EL (cell line): ENCODE measurements at places on chromosomes 11 and 22.

DNA sequence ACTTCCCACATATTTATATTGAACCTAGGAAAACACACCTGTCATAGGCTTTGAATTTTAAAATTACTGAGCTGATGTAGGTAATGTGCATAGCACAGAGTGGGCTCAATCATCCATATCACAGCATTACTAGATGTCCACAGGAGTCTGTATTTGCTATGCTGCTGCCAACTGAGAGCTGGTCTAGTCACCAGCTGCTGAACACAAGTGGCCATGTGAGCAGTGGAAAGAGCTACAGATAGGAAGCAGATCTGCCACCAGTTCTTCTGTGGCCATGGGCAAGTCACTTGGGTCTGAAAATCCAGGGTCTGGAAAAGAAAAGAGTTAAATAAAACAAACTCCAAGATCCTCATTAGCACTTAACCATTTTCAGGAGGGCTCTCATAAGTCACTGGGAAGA, 91.8 kb downstream of the APIP start:
- DNase-seq = no peak

DNA sequence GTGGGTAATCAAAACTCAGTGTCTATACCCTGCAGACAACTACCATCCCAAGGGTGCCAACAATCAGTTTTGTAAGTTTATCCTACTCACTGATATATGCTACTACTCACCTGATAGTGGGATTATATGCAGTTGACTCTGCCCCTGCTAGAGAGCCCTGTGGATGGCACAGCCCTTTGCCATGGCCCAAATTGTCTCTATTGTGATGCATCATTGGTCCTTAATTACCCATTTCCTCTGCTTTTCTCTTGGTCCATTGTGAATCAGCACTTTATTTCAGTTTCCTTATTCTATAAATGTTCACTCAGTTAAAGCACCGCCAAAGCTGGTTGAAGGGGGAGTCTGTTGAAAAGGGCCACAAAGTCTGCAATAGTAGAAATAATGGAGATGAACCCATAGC, 42.3 kb downstream of the PLAAT5 start:
- DNase-seq = no peak

DNA sequence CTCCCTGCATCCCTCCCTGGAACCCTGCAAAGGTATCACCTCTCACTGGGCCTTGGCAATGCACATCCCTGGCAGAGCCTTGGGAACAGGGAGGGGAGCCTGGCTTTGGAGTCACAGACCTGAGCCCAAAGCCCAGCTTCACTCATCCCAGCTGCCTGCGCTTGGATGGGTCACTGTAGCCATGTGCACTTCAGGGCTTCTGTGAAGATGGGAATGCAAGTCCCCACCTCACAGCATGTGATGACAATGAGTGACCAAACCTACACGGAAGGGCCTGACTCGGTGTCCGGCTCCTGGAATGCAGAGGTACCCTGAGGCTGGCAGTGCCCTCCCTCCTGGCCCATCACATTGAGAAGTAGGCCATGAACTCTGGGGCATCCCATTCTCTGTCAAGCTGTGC, 22.8 kb upstream of the BAIAP2L2 start:
- DNase-seq = no peak

- no peak for DNase-seq
Measured at GRCh38 chr22:28917747-28918549, 34.6 kb downstream of the ZNRF3 start.

DNA sequence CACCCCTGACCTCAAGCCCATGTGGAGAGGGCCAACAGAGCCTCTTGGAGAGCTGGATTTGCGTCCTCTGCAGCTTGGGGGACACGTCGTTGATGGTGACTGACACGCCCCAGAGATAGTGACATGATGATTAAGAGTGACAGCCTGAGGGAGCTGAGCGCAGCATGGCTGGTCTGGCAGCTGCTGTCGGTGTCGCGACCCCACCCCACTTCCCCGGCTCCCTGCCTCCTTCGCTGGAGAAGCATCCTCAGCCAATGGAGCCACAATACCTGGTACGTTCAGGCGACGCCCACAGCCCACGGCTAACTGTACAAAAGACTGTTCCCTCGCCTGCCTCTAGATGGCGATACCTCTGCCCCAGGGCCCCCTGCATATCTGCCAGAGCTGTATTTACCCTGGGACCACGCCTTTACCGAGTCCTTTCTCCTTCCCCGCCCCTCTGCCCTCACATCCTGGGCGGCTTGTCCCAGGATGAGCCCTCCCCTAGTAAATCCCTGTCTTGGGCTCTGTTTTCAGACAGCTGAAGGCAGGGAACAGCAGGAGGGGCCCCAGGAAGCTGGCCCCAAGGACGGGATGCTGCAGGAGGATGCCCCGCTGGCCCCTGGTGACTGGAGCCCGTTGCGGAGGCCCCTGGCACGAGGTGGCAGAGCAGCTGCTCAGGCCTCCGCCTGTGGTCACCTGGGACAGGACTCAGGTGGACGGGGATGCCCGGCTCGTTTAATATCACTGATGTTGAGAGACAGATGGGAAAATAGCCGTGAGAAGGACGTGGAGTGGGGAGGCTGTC, 90.6 kb downstream of the RPS6KA4 start:
- DNase-seq = peak; percentile 69

DNA sequence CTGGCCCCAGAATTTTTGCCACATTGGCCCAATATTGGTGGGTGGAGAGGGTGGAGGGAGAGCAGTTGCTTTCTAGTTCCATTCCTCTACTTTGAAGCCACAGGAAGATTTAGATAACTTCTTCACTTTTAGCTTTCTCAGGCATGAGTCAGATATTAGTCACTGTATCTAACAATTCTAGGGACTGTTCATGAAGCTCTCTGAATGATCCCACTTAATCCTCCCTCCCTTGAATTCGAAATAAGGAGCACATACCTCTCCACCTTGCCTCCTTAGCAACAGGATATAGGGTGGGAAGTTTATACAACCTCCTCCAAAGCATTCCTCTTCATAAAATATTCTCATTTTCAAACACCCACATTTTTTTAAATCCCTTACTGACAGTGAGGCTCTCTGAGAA, 13.5 kb downstream of the FSHB start:
- peak; percentile 57 for DNase-seq

GRCh38 chr11:12944889-12945288, 64.2 kb upstream of the RASSF10 start:
- DNase-seq = no peak

- DNase-seq = no peak
Measured at GRCh38 chr22:20952544-20953341, 14.3 kb upstream of the AIFM3 start.

GRCh38 chr11:34178209-34178821, 72.9 kb downstream of the NAT10 start:
- DNase-seq = no peak

- DNase-seq = no peak
Measured at GRCh38 chr11:122744357-122744756, 88.8 kb downstream of the UBASH3B start.

DNA sequence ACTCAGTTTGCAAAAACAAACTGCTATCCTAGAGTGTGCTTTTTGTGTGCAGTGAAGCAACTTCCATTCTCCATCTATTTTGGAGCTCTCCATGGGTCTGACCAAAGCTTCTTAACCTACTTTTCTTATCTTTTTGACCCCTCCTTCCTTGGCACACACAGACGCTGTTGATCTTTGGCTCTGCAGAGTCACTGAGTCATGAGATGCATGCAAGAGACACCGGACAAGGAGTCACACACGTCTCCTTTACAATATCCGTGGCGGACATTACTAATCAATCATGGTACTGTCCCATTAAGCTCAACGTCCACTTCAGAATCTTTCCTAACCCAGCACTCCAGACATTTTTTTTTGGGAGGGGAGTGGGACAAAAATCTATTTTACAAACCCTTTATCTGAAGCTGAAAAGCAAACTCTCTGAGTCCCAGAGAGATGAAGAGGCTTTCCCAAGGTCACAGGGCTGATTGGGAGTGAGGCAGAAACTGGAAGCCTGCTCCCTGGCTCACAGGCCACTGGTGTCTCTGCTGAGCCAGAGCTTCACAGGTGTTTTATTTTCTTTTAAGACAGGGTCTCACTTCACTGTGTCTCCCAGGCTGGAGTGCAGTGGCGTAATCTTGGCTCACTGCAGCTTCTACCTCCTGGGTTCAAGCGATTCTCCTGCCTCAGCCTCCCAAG, 165.8 kb upstream of the SYT13 start:
- DNase-seq = peak; percentile 7
